WTC11 (cell line): ENCODE measurements at places on chromosomes 3 and 15.
A peak's percentile ranks its signal among the peaks of the same experiment; 100 is the strongest.

GRCh38 chr15:81301815-81302399, 22.0 kb downstream of the STARD5 start:
- no peak for DNase-seq

DNA sequence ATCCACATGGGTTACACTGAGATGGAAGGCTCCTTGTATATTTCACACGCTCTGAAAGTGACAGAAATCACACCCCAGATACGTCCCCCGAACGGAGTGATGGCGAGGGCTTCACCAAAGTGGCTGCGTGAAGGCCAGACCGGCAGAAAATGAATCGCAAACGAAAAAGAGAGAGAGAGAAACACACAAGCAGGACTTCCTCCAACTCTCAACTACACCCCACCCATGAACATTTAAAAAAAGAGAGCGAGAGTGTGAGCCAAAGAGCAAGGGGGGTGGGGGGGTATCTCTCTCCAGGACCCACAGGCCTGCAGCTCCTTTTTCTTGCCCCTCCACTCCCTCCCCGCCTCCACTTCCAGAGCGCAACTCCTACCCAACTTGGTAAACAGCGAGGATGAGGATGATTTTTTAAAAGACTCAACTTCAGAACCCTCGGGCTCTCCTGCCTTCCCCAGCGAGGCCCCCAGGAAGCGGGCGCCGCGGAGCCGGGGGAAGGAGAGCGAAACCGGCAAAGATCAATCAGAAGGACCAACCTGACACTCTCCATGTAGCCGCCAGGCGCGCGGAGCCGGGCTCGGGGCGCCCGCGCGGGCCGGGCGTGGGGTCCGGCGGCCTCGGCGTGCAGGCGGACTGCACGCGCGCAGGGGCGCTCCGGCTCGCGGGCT, 519.1 kb downstream of the FOXP1 start:
- DNase-seq = peak; percentile 56

DNA sequence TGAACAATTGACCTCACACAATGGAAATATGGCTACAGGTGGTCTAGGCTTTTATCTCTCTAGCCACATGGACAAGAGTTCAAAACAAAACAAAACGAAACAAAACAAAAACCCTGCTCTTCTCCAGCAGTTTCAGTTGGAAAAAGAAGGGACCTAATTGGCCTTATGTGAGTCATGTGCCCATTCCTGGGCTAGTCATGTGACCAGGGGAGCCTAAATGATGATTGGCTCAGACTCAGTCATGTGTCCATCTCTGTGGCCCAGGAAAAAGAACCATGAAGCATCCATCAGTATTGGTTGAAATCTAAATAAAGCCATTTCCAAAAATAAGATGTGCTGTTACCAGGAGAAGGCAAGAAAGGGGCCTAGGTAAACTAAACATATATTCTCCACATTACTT, 96.8 kb downstream of the ANXA2 start:
- no peak for DNase-seq

DNA sequence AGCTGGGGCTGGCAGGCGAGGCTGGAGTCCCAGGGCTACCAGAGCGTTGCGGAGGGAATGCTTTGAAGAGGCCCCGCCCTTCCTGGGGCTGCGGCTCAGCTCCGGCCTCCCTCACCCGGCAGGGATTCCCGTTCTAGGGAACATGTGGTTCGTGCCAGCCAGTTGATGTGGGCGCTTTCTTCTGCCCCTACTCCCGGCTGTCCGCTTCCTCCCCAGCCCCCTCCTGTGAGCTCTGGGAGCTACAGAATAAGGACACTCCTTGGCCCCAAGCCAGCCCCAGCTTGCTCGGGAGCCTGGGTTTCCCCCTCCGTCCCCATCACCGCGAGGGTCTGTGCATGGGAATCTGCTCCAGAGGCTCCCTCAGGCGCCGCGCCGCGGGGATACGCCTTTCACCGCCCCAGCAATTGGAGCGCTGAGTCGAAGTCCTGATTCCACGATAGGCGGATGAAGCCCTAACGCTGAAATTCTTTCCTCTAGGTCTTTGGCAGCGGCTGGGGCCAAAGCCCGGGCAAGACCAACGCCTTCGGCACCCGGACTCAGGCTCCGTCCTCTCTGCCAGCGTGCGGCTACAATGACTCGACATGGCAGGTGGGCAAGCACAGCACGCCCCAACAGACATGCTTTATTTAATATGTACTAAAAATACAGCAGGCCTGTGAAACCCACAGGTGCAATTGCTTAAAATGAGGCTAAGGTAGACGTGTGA, 69.5 kb downstream of the KLF15 start:
- DNase-seq = peak; percentile 73

GRCh38 chr3:147426931-147427330, 17.8 kb downstream of the ZIC1 start:
- DNase-seq = no peak

DNA sequence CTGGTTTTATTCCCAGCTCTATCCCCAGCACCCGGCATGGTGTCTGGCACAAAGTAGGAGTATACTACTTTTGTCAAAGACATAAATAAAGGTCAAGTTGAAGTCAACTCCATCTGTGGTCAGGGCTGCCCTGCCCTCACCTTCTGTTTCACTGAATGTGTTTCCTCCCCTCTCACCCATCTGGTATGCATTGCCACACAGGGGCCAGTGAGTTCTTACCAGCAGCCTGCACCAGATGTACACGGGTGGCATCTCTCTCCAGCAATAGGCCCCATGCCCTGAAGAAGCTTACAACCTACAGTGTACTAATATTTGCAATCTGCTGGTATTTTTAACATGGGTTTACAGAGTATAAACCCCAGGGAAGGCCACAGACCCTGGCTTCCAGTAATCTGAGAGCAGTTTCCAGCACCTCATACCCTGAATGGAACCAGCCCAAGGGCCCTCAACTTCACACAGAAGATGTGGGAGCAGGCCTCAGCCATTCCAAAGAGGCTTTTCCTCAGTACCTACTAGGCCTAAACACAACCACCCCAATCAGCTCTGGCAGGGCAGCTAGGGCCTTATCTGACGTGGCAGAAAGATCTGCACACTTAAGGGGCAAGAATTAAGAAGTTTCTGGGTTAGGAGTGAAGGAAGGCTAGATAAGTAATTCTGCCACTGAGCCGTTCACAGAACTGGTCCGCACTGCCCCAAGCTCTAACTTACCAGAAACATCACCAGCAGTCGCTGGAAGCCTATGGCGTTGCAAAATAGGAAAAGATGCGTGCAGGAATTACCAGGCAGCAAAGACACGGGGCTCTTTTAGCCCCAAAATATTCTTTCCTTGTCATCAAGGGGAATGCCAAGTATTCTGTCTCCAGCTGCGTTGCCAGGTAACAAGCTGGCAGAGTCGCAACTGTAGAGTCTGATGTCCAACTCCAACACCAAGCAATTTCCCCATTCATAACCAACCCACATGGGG, 2.1 kb downstream of the IDH2 start:
- no peak for DNase-seq

DNA sequence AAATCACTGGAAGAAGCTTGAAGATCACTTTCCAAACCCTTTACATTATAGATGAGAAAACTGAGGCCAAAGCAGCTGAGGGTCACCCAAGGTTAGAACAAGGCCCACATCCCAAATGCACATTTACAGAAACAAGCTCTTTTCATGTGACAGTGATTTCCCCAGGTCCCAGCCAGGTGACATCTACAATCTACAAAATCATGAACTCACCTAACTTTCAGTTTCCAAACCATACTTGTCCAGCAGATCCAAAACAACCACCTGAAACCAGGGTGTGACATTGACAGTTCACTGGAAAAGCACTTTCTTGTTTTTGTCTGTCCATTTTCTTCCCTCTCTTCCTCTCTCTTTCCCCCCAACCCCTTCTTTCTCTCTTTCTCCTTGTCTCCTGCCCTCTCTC, 132.2 kb upstream of the PRICKLE2 start:
- no peak for DNase-seq

DNA sequence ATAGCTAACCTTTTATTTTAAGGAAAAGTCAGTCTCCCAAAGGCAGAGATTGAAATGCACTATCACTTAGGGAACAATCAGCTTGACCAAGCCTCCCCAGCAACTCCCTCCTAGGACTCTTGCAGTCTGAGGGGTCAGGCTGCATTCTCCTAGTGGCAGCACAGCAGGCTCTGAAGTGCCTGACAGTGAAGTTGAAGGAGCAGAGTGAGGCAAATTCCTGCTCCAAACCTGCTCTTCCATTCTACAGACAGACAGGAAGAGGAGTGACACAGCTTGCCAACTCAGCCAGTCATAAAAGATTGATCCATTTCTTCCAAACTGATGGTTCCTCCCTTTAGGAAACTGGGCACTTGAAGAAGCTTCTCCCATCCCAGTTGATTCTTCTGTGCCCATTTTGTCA, 43.9 kb upstream of the SMAD3 start:
- no peak for DNase-seq

- no peak for DNase-seq
Observed at GRCh38 chr3:136547293-136547692, 204.9 kb downstream of the STAG1 start.

DNA sequence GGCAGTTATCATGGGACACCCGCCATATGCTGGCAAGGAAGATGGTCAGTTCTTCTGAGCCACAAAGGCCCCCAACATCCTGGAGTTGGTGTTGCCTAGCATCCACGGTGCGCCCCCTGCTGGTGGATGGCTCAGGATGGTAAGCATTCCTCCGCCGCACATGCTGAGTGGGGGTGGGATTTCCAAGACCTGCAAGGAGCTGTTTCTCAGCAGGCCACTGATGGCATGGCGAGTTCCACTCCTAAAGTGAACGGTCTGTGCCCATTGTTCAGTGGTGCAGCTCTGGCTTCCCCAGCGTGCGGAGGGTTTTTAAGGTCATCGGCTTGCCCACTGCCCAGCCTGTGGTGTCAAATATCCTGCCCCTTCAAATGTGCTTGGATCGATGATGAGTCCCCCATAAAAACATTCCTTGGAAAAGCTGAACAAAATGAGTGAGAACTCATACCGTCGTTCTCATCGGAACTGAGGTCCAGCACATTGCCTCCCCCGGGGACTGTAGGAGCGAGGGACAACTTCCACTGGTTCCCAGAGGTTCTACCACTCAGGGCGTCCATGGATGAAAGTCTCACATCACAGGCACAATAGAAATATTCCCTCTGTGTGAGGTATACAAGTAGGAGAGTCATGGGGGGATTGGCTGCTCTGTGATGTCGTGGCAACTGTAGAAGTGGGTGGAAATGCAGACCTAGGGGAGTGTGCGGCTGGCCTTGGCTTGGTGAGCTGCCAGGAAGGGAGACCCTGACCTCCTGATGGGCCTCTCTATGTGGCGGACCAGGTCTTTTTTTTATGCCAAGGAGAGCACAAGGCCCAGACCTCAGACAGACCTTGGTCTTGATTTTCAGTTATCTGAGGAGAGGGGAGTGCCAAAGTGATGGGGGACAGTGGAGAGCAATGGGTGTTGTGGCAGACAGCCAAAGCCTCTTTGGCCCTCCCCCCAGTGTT, 102.0 kb downstream of the SNRPN start:
- peak; percentile 56 for DNase-seq

DNA sequence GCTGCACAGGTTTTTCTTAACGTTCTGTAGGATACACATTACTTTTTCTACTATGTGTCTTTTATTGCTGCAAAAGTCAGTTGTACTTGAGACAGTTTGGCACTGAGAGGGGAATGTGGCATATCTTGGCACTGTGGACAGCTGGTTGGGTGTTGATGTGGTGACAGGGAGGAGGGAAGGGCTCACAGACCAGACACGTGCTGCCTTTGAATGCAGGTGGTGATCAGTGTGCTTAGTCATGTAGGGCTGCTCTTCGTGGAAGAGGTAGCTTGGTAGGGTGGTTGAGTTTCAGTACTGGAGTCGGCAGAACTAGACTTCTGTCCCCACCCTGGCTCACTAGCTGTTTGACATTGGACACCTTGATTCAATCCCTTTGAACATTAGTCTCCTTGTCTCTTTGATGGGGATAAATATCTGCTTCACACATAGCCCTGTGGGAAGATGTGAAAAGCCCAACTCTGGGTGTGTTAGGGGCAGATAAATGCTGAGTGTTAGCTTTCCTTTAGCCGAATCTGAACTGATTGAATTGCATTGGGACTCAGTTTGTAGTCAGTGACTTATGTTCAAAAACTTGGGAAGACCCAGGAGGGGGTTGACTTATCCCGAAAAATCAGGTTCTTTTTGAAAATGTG, 108.4 kb downstream of the PTPRG start:
- no peak for DNase-seq

DNA sequence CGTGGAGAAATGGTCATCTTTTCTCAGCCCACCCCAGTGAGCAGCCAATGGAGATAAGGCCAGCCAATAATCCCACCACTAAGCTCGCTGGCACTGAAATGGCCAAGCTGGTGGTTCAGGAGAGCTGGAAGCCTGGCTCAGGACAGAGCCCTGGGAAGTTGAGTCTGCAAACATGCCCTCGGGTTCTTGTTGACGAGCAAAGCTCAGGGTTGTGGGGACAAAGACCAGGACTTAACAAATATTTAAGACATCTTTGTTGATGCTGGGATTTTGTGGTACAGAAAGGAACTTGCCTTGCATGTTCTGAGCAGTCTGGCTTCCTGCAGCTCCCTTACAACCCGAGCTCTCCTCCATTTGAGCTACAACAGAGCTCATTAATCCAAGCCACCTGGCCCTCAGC, 4.4 kb downstream of the FAH start:
- no peak for DNase-seq

DNA sequence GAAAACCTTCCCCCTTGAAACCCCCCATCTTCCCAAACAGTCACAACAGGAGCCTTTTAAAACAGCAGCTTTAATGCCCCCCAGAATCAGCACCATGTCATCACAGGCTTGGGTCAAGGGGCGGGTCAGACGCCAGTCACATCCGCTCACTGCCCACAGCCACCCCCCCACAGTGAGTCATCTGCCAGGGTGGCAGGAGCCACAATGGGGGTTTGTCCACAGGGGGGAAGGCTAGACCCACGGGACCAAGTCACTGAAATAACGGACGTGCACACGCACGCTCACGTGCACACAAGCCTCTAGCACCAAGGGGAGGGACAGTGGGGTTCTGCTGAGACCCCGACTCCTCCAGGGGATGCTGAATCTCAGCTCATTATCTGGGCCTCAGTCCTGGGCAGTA, 441 bp upstream of the UCN2 start:
- DNase-seq = no peak

DNA sequence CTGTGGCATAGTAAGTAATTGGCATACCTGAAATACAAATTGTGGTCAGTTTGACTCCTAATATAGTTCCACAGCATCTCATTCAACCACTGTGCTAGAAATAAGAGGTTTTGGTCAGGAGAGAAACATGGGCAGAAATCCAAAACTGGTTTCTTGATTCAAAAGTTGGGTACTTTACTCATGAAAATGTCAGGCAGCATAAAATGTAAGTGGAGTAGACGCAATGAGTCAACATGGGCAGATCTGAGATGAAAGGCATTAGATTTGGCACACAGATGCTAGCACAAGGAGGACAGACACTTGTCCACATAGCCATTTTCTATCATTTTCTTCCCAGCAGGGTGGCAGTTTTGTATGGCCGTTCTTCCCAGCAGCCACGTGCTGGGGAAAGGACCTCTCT, 255.8 kb upstream of the CDIN1 start:
- no peak for DNase-seq

GRCh38 chr3:40723083-40723660, 198.4 kb downstream of the ZNF621 start:
- DNase-seq = no peak

GRCh38 chr3:124775877-124776276, 45.6 kb downstream of the UMPS start:
- no peak for DNase-seq
